ENCODE measurements at places on chromosomes 1 and 21. TPM values are rescaled to one million over a fixed set of nuclear protein-coding genes. Genes with fewer than 3 reads are reported as not detected.

The FAM78B gene
- total RNA-seq = 0.93 TPM

The DENND2C gene
- total RNA-seq = 2.8 TPM

The NTNG1 gene
- 12.0 TPM for total RNA-seq

The GABPA gene
- 12.3 TPM for total RNA-seq

The LHX8 gene
- total RNA-seq = not detected

The TRIM45 gene
- total RNA-seq = 2.3 TPM

The OR2L8 gene
- total RNA-seq = 0.73 TPM

The SAMD13 gene
- 1.00 TPM for total RNA-seq

The CGN gene
- 0.36 TPM for total RNA-seq

The RAP1GAP gene
- total RNA-seq = 4.8 TPM

The MAN1A2 gene
- 36.4 TPM for total RNA-seq

The GUCA2A gene
- not detected for total RNA-seq

The DAB1 gene
- total RNA-seq = not detected

The CFHR1 gene
- total RNA-seq = not detected

The SMAP2 gene
- total RNA-seq = 24.0 TPM

The SLFNL1 gene
- total RNA-seq = 0.36 TPM

The RPTN gene
- total RNA-seq = not detected

The HSD3B1 gene
- not detected for total RNA-seq

The CACNA1S gene
- not detected for total RNA-seq
